ENCODE measurements at places on chromosomes 1 and 21.
A peak's percentile ranks its signal among the peaks of the same experiment; 100 is the strongest.

GRCh38 chr1:12179111-12179519 is 12.3 kb downstream of the TNFRSF1B start:
- DNase-seq, result peak; percentile 84

GRCh38 chr1:94120570-94120901 is 412 bp downstream of the ABCA4 start:
- no peak for DNase-seq

DNA sequence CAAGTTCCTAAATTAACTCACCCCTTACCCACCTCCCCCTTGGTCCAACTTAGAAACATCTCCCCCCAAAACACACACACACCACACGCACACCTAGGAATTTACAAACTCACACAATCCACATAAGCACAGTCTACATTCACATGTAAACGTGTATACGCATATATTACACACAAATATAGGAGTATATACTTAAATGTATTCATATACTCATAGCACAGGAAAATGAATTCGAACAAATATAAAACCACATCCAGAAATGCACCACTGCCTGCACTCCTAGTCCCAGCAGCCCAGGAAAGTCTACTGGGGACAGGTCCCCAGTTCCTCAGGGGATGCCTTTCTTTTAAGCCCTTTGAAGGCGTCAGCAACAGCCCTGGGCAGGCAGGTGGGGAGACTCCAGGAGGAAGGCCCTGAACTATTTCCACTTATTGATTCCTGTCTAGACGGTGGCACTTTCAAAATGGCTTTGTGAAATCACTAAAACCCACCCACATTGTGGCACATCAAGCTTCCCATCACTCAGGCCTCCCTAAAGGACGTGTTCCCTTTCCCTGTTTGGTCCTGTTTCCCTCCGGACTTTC is 3.1 kb upstream of the DMBX1 start:
- no peak for DNase-seq

DNA sequence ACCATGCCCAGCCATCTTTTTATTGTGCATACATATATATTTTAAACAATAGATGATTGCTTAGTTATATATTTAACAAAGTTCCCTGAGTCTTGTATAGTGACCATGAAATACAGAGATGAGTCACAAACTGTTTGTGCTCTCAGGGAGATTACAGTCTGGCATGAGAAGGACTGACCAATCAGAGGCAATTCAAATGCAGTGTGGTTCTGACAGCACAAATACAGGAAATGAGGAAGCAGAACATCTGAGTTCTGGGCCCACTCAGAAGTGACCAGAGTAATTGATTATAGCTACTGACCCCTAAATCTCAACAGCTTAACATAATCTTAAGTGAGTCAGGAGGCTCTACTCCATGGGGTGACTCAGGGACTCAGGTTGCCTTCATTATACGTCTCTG is 534.5 kb downstream of the OMA1 start:
- no peak for DNase-seq

DNA sequence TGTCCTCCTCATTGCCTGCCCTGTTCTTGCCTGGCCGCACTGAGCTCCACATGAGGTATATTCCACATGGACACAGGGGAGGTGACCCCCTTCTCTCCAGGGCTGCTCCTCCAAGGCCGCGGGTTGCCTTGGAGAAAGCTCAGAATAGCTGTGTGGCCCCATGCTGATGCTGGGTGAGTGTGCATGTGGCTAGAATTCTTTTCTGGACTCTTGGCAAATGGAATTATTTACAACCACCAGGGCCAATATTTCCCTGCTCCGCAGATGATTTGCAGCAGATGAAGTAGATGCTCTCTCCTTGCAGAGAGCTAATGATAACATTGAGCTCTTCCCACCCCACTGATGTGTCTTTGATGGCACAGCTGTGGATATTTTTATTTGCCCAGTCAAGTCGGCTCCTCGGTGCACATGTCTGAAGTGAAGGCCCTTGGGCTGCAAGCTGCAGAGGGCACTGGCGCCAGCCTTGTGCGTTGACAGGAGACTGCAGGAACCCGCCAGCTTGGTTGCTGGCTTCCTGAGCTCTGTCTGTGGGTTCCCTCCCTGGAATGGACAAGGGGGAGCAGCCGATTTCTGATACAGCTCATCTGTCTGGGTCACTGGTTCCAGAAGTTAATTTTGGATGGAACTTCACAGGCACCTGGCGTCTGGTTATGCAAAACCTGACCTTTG is 404.7 kb upstream of the VAMP3 start:
- DNase-seq, result no peak

DNA sequence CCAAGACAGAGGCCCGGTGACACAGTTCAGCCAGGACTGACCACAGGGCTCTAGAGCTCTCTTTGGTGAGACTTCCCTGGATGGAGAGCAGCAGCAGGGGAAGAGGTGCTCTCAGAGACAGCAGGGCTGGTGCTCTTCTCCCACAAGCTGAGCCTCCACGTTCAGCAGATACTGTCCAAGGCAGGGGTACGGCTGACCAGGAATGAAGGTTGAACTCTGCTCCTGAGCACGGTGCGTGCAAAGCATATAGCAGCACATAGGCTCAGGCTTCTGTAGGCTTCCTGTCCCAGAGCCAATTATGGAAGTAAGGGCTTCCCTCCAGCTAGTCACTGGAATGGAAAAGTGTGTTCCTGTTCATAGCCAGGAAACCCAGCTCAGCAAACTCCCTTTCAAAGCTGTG is 23.9 kb downstream of the DMBX1 start:
- DNase-seq, result no peak

DNA sequence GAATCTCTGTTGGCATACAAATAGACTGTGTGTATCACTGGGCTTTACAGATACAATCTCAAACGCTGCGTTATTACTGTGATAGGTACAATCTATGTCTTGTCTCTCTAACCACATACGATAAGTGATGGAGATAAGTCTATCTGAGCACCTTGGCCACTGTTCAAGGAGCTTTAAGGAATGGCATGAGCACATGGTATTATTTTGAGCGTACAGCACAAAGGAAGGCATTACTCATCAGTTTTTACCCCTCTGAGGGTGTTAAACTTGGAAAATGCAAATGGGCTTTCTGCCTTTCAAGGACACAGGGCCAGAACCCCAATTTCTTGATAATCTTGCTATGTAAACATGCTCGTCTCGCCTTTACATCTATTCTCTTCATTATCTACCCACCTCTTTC is 11.6 kb upstream of the SIPA1L2 start:
- no peak for DNase-seq

DNA sequence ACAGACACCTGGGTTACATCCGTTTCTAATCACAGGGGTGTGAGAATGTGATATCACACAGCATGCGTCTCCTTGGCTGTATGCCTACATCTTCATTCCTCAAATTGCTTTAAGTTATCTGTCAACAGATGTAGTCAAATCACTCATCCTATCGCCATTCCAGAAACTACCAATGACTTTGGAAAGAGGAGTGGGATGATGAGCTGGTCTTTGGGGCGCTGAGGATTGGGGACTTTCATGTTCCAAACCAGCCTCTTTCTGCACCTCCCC is 104.8 kb downstream of the NAV1 start:
- DNase-seq, result no peak

DNA sequence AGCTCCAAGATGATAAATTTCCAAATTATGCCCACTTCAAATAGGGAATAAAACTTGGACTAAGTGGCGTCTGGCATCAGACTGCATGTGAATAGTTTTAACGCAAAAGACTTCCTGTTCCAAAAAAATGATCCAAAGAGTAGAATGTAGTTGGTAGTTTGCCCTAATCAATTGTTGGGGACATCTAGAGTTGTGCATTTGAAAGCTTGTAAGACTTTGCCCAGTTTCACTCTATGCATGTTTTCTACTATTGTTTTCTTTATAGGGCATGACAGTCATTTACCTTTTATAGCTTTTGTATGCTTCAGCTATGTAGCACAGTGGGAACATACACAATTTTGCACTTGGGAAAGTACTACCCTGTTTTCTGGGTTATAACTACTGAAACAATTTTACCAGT is 86.0 kb downstream of the HS2ST1 start:
- DNase-seq, result no peak

GRCh38 chr1:61124696-61125095 is 42.3 kb downstream of the NFIA start:
- no peak for DNase-seq

DNA sequence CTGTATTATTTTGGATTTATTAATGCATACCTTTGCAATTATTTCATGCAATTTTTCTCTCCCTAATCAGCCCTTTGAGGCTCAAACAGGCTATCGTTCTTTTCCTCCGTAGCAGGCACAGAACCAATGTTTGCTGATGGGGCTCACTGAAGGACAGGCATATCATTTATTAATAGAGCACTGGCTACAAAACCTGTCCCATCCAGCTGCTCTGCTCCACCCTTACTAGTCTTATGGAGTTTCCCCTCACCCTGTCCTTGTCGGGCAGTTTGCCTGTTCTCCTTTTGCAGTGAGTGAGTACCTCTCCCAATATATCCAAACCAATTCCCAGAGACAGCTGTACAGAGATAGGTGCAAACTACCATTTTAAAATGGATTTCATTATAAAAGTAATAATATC is 16.6 kb upstream of the FCAMR start:
- DNase-seq, result no peak

DNA sequence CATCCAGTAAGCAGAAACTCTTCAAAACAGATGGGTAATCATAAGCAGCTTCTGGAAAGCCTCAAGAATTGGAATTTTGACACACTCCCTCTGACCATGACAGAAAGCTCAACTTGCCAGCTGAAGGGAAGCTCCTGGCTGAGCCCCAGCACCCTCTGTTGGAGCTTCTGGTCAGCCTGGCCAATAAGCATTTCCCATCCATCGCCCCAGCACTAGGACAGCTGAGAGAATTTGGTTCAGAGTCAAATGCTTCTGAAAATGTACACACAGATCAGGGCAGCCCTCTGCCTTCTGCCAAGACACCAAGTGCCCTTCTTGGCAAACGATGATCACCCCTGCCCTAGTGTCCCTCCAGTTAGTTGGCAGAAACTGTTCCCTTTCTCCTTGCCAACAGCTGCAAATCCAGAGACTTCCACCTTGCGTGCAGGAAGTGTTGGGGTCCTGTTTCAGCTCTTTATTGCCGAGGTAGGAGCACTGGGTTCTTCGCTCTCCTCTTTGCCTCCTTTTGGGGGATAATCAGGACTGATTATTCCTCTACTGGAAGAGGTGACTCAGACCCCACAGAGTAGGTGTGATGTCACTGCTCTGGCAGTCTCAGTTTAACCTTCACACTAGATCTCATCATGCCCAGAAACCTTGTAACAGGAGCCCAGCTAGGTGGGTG is 11.9 kb downstream of the PIGV start:
- no peak for DNase-seq

DNA sequence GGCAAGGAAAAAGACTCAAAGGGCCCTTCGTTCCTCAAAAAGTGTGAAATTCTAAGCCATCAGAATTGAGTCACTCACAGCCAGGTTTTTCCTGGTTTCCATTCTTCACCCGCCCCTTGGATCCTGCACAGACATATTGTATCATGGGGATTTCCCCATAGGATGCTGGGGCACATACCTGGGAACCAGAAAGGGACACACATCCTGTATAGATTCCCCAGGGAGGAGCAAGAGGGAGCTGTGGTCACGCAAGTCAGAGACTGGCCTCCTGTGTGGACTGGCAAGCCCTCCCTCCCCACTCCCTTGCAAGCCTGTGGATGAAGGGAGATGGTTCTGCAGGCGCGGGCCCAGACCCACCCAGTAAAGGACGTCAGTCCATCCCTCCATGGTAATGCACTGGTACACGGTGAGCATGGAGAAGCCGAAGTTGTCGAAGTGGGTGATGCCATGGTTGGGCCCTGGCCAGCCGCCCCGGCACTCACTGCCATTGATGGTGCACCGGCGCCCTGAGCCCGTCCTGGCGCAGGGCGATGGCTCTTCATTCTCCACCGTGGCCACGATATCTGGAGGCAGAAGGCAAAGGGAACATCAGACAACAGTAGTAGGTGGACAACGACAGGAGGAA is 23.2 kb downstream of the CACNA1S start:
- no peak for DNase-seq

DNA sequence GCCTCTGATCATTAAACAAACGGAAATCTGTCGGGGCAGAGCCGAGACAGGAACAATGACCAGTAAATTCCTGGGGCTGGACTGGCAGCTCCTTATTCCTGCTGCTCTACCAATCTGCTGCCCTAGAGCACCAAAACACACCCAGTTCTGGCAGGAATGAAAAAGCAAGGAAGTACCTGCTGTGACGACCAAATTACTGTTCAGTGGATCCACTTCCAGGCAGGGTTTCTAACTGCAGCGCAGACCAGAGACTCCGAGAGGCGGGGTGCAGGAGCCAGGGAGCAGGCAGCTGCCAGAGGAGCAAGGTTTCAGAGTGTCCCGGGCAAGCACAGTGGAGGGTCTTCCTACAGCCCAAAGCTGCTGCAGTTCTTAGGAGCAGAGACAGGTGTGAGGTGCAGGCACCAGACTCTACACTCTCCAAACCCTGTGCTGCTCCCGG is 32.4 kb downstream of the KANK4 start:
- DNase-seq, result no peak
